ENCODE measurements at places on chromosomes 6 and 20.

DNA sequence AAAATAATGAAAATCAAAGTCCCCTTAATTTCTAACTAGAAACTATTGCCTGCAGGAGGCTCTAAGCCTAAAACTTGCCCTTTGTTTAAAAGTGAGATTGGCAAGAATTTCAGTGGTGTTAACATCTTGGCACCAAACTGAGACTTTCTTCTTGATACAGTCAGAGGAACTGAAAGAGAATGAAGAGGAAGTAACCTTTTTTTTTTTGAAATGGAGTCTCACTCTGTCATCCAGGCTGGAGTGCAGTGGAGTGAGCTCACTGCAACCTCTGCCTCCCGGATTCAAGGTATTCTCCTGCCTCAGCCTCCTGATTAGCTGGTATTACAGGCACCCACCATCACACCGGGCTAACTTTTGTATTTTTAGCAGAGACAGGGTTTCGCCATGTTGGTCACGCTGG, 3.6 kb downstream of the DOP1A start:
- DNase-seq, result no peak

DNA sequence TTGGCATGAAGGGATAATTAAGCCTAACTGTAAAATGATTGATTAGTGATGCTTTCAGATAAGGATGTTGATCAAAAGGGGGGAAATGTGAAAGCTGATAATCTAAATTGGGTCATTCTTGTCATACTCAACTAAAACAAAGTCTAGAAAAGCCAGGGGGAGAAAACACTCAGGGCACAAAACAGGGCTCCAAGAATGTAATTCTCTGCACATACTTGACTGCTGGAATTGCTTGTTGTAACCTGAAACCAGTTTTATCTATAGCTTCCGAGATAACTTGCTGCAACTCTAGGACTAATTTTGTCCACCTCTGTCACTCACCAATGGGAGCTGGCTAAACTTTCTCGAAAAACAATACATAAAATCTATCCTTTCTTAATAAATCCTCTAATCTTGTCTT, 310.3 kb downstream of the CLVS2 start:
- no peak for DNase-seq

DNA sequence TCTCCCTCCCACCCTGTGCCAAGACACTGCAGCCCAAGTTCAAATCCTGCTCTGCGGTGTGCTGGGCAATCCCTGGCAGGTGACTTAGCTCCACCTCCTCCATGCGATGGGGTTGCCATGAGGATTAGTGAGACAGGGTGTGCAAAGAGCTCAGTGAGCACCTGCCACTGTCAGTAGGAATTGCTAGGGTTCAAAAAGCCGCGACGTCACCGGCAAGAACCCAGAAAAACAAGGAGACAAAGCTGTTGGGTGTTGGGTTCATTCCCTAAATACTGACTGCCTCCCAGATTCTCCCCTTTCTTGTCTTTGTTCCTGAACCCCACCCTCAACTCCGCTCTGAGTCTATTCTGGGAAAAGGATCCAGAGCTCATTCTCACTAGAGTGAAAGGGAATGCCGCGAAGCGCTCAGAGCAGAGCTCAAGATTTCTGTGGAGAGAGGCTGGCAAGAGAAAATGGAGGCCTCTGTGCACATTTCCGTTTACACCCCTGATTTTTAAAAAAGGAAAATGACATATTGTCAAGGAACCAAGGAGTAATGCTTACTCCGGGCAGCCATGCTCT, 13.3 kb downstream of the PMEPA1 start:
- DNase-seq, result no peak

- DNase-seq, result no peak
Observed at GRCh38 chr6:27777614-27778355, 134.4 kb downstream of the OR2B2 start.

DNA sequence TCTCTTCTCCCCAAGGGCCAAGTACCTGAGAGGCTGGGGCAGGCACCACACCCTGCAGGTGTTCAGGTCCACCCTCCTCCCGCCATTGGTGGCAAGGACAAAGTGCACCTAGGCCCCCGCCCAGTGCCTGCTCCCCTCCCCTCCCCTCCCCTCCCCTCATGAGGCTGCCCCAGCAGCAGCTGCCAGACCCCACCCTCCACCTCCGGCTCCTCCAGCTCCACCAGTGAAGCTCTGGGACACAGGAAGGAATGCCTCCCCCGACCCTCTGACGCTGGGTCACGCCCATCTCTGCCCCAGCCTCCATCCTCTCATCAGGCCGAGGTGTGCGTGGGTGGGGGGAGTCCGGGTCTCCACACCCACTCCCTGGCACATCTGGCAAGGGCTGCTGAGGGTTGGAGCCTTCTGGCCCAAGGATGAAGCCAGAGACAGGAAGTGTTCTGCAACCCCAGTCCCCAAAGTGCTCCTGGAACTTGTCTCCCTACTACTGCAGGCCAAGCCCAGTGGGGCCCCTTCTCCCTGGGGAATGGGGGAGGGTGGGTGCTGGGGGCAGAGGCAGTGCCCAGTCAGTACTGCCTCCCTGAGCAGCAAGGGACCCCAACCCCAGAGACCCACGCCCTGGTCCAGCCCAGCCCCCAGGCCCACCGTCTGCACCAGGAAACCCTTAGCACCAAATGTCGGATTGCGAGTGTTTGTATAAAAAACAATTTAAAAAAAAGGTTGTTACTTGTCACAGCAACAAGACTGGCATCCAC, 1.6 kb upstream of the UCKL1 start:
- DNase-seq, result no peak

- DNase-seq, result no peak
Observed at GRCh38 chr6:111949546-111949945, 76.3 kb upstream of the FYN start.

GRCh38 chr6:120590611-120591010, 743.7 kb downstream of the TBC1D32 start:
- DNase-seq, result no peak

DNA sequence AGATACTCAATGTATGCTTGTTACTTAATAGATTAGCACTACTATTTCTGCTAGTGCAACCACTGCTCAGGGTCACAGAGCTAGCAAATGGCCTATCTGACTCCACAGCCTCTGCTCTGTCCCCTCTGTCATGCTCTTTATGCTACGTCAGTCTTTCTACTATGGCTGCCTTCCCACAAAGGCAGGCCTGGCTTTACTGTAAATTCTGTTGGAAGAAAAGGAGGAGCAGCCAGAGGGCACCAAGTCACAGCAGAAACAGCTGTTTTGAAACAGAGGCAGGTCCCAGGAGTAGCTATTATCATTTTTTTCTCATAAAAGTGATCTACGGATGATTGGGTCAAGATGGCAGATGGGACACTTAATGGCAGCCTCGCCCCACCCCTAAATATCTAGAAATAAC, 10.0 kb upstream of the ELMO2 start:
- DNase-seq, result no peak

DNA sequence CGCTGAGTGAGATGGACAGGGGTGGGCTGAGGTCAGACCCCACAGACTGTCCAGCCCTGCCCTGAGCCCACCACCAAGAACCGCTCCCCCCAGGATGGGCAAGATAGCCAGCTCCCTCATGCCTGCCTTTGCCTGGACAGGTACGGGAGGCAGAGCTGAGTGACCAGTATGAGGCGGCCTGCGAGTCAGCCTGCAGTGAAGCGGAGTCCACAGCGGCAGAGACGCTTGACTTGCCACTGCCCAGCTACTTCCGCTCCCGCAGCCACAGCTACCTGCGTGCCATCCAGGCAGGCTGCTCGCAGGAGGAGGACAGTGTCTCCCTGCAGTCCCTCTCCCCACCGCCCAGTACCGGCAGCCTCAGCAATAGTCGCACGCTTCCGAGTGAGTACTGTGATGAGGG, 94.8 kb upstream of the MYL9 start:
- no peak for DNase-seq

- peak; percentile 61 for DNase-seq
Observed at GRCh38 chr6:27650620-27651370, 177.9 kb upstream of the ZNF184 start.

DNA sequence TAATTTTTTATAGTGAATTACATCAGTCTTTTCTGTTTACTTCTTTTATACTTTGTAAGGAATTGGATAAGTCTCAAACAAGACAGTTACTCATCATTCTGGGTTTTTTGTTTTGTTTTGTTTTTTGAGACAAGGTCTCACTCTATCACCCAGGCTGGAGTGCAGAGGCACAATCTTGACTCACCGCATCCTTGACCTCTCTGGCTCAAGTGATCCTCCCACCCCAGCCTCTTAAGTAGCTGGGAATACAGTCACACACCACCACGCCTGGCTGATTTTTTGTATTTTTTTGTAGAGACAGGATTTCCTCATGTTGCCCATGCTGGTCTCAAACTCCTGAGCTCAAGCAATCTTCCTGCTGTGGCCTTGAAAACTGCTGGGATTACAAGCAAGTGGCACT, 524.3 kb downstream of the EYS start:
- peak; percentile 19 for DNase-seq

- DNase-seq, result no peak
Observed at GRCh38 chr20:59776626-59777330, 156.7 kb downstream of the SYCP2 start.

DNA sequence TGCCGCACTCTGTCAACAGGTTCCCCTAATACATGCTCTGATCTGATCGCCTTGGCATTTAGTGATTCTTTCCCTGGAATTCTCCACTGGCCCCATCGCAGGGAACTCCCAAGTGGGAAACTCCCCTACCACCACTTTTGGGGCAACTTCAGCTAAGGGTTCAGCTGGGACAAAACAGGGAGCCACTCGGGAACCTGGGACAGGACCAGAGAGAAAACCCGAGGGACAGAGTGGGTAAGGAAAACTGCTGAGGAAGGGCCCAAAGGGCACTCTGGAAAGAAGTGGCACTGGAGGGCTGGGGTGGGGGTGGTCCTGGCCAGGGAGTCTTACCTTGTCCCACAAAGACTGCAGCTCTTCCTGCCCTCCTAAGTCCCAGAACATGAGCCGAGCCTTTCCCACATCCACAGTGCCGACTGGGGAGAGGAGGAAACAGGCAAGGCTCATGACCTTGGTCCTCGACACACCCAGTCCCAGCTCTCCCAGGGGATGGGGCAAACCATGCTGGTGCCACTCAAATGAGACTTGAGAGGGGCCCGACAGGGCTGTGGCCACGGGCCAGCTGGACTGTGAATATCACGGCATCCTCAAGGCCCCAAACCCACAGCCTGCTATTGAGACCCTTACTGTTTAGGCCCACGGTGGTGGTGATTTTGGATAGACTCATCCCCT, 1.6 kb downstream of the ARFRP1 start:
- no peak for DNase-seq

DNA sequence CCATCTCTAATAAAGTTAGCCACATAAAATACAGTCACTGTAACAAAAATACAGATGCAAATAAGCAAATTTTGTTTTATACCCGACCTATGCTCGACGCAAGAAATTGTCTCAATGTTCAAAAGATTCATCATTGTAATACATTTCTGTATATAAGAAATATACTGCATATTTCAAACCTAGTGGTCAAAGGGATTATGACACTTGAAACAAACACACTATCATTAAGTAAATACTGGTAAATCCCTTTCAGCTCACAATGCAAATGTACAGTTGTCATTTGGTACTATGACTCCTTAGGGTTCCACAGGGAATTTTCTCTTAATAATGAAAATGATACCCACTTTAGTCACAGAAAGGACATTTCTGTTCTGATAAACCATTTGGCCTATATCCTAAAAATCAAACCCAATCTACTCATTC, 2.2 kb downstream of the HIVEP2 start:
- no peak for DNase-seq

DNA sequence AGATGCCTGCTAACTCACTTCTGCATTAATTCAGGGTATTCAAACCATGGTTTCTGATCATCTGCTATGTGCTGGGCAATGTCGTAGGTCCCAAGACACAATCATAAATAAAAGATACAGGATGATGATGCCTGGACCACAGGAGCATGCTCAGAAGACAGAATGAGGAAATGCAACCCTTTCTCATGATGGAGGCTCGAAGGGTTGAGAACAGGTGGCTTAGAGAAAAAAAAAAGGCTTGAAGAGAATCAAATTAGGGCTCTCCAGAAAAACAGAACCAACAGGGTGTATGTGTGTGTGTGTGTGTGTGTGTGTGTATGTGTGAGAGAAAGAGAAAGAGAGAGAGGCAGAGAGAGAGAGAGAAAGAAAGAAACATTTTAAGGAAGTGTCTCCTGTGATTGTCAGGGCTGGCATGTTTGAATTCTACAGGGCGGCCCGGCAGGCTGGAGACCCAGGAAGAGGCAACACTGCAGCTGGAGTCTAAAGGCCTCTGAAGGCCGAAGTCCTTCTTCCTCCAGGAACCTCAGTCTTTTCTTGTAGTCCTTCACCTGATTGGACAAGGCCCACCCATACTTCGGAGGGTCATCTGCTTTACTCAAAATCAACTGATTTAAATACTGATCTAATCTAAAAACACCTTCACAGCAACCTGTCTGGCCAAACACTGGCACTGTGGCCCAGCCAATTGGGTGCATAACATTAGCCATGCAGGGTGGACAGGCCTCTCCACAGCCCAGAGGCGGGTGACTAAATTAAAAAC, 143.8 kb downstream of the ERMARD start:
- DNase-seq, result no peak

- no peak for DNase-seq
Observed at GRCh38 chr6:48100588-48100895, 10.5 kb downstream of the PTCHD4 start.

DNA sequence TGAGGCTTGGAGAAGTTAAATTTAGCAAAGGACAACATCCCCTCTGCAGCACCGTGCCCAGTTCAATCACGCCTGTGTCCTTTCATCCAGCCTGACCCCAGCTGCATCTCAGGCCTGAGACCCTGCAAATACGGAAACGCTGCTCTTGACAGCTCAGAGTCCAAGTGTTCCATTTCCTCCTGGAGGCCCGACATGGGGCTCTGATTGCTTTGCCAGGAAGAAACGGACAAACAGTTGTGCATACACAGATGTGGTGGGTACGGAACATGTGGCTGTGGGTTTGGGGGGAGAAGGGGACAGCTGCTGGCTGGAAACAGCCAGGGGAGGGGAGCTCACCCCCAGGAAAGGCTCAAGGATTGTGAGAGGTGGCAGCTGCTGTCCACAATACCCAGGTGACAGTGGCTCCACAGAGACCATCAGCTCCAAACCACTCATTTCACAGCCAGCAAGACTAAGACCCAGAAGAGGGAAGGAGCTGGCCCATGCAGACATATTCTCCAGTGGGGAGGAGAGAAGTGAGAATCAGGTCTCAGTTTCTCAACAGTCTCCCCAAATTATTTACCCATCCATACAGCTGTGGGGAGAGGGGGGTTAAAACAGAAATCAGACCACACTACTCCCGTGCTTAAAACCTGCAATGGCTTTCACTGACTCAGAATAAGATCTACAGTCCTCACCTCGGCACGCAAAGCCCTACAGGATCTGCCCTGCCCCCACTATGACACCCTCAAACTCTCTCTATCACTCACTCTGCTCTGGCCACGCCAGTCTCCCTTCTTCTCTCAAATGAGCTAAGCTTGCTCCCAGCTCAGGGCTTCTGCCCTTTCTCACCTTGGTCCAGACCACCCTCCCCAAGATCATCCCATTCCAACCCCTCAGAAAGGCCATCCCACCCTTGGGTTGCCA, 89.1 kb downstream of the PREX1 start:
- no peak for DNase-seq

GRCh38 chr20:8664778-8665177, 404.1 kb upstream of the PLCB4 start:
- no peak for DNase-seq

GRCh38 chr6:27532820-27533538, 60.1 kb upstream of the ZNF184 start:
- no peak for DNase-seq

Data from HS-27A (cell line).